ENCODE measurements at places on chromosomes 7 and 10.
A peak's percentile ranks its signal among the peaks of the same experiment; 100 is the strongest.

DNA sequence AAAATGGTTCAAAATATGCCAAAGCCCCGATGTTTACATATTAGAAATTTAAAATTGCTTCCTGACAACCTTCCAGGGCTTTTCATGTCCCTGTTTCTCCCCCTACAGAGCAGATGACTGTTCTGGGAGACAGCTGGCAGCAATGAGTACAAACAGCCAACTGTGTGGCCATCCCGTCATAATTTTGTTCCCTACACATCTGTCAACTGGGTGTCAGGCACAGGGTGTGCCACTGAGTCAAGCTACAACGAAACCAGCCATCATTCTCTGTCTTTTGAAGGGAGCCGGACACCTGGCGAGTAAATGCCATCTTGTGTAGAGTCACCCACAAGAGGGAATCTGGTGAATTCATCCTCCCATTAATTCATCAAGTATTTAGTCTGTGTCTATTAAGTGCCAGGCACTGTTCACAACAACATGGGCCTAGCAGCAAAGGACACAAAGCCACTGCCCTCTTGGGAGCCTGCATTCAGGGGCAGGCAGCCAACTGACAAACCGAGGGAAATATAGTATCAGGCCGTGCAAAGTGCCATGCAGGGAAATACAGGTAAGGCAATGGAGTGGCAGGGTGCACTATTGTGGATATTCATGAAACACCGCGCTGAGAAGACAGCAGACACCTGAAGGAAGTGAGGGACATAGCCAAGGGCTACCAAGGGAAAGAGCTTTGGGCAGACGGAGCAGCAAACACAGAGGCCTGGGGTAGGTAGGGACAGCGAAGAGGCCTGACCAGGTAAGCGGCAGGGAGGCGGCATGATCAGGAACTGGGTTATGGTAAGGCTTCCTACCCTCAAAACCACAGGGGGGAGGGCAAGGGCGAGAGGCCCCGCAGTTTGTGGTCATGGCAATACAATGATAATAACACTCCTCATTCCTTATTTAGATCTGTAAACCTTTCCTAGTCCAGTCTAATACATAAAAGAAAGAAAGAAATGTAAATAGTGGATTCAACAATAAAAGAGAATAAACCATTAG lies 213.6 kb downstream of the FAM107B start:
- DNase-seq = no peak

DNA sequence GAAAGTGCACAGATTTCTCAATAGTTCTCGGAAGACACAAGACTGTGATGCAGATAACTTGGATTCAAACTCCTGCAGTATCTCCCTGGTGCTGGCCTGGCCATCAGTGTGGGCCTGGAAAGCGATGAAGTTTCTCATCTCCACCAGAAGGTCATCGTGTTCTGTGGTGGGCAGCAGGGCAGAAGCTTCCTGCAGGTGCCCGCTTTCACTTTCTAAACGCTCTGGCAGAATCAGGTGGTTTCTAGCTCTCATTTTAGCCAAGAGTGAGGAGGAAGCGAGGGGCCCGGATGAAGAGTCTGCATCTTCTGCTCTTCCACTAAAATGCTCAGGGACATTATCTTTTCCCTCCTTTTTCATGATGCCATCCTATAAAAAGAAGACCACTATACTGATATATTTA lies 63.0 kb upstream of the DRGX start:
- no peak for DNase-seq

DNA sequence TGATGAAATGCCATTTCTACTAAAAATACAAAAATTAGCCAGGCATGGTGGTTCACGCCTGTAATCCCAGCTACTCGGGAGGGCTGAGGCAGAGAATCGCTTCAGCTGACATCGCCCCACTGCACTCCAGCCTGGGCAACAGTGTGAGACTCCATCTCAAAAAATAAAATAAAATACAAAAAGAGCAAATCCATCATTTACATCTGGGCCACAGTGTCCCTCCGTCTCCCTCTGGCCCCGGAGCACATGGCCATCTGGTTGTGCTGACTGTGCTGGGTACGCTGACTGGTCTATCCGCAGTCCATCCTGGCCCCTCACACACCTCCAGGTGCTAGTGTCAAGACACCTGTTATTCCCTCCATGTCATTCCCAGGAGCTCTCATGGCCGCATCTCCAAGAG lies 42.1 kb downstream of the KCNH2 start:
- DNase-seq = no peak

DNA sequence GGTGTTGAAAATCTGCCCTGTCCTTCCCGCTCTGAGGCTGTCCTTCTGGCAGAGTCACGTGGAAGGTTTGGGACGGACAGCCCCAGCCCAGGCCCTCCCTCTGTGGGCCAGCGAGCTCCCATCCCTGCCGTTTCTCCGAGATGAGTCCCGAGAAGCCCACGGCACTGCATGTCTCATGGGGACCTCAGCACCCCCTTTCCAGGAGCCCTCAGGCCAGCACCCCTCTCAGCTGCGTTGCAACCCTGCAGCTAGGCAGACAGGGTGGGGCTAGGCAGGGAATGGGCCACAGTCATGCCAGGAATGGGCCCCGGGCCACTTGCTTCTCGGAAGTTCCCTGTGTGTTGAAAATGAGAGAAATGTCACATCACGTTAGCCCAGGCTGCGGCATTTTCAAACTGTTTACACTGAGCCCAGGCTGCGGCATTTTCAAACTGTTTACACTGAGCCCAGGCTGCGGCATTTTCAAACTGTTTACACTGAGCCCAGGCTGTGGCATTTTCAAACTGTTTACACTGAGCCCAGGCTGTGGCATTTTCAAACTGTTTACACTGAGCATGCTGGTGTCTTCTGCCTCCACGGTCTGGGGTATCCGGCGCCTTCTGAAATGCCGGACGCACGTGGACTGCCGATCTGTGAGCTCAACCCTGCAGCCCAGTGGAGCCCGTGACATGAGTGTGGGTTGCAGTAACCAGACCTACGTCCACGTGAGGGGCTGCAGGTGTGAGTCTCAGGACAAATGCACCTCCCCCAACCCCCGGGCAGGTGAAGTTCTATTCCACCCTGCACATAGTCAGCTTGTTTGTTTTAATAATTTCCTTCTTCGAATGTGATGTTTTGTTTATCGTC lies 42.6 kb downstream of the FAM20C start:
- DNase-seq = no peak

- DNase-seq = no peak
Measured at GRCh38 chr10:128896963-128897362, 570.1 kb upstream of the MGMT start.

DNA sequence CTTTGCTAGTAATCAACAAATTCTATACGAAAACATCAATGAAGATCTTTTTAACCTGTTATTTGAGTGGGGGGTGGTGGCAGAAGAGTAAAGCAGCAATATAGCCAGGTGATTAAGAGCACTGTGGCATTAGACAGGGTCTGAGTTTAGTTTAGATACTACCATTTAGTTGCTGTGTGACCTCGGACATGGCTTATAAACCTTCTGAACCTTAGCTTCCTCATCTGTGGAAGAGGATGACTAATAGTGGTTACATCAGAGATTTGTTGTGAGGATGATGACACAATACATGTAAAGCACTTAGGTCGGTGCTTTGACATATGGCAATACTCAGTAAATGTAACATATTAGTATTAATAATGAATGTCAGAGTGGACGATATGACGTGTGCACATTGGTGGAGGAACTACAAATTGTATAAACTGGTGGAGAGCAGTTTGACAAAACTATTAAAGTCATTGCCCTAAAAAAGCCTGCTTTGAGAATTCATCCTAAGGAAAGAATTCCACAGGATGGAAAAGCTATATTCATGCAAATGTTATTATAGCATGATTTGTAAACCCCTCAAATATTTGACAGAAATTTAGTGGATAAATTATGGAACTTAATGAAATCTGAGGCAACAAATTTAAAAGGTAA lies 24.3 kb downstream of the SPAG6 start:
- peak; percentile 90 for DNase-seq

- no peak for DNase-seq
Measured at GRCh38 chr7:101160910-101161309, 4.5 kb downstream of the VGF start.

DNA sequence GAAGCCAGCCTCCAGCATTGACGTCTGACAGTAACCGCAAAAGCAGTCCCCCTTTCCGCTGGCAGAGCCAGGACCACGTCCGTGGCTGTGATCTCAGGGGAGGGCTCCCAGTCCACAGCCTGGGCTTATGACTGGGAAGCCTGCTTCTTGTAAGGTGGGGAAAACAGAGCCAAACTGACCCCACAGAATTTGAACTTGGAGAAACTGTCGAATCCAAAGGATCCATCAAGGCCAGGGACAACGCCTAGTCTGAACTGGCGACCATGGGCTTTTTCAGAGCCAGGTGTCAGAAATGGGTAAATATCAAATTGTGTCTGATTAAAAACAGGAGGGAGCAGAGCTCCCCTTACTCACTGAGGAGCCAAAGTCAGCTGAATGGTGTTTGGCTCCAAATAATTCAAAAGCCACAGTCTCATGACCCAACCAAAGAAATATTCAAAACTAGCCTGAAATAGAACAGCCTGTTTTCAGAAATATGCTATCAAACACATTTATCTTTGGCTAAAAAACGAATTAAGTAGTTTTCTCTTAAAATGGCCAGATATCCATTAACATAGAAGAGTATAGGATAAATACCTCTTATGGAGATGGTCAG lies 751.4 kb upstream of the GALNT17 start:
- DNase-seq = no peak

GRCh38 chr7:107538001-107538400 lies 25.7 kb downstream of the COG5 start:
- no peak for DNase-seq

- no peak for DNase-seq
Measured at GRCh38 chr7:1320616-1321240, 88.1 kb downstream of the UNCX start.

GRCh38 chr7:88203401-88203800 lies 16.4 kb downstream of the SRI start:
- DNase-seq = no peak

GRCh38 chr7:92621026-92621540 lies 30.9 kb upstream of the FAM133B start:
- peak; percentile 84 for DNase-seq

DNA sequence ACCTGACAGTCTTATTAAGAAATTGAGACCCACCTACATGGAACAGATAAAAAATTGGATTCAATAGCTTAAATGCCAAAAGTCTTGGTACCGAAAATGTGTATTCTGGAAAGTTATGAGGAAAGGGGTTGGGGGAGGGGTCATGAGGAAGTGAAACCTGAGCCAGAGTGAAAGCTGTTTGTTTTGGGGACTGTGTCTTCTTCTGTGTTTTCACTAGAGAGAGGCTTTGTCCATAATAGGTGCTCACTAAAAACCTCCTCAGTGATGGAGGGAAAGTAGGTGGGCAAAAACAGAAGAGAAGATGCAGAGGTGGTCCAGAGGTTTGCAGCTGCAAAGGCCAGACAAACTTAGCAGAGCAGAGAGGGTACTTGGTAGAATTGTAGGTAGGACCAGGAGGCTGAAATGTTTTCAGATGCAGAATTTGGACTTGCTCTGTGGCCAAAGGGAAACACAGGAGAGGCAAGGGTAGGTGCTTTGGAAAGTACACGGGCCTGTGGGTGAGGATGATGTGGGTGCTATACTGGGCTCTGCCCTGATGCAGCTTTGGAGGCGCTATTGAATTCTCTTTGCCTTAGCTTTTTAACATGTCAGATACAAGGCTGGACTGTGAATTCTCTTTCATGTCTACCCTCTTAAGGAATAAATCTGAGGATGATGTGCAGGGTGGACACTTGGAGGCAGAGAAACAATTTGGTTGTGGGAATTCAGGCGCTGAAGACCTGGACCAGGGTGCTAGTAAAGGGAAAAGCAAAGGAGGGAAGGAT lies 254.6 kb downstream of the PTEN start:
- DNase-seq = peak; percentile 70

GRCh38 chr10:88819290-88819689 lies 16.8 kb downstream of the LIPM start:
- DNase-seq = no peak

- no peak for DNase-seq
Measured at GRCh38 chr7:92133133-92133736, 1.0 kb downstream of the CYP51A1 start.

DNA sequence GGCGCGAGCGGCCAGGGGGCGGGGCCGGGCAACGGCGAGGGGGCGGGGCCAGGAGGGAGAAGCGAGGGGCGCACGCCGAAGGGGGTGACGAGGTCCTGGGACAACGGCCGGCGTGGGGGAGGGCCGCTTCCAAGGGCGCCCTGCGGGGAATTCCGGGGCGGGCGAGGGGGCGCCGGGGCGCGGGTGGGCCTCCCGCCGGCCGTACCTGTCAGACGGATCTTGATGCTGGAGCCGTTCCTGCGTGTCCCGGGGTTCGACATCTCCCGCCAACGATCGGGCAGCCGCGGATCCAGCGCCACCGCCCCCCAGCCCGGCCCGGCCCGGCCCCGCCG lies 421 bp downstream of the SMURF1 start:
- no peak for DNase-seq

DNA sequence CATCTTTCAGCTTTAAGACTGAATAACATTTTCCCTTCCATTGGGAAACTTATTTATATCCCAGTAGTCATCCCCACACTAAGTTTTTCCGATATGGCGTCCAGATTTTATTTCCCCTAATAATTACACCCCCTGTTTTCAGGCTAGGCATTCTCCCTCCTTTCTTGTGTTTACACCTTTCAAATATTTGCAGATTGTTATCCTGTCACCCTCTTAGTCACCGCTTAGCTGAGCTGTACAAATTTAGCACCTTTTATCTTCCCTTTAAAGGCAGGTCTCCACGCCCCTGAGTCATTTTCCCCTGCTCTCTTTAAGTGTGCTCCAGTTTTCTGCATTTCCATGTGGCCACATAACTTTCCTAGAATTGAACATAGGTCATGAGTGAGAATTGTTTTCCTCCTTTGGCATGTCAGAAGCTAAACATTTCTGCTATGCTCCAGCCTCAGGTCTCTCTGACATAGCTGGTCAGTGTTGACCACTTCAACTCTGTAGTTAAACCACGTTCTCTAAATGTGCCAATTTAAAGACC lies 47.4 kb downstream of the LRRC4 start:
- no peak for DNase-seq

DNA sequence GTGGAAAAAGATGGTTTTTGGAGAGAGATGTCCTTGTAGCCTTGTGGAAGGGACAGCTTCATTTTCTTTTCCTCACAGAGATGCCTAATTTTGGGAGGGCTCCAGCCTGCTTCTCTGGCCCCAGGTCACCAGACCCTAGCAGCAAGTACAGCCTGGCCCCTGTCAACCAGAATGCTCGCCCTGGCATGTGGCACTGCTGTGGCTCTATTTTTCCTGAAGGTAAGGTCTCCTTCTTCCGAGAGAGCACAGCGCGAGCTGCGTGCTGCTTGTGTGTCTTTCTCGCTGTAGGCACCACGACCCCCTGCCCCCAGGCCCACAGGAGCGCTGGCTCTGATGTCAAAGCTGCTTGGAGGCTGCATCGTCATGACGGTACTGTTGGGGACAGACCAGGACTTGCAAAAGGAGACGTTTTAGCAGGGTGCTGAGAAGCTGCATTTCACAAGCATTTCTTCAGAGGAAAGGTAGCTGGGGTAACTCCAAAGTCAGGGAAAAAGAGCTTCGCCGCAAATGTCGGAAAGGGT lies 58.7 kb downstream of the CLEC2L start:
- DNase-seq = no peak

GRCh38 chr7:101754424-101755159 lies 62.8 kb upstream of the CUX1 start:
- DNase-seq = peak; percentile 87
